Fibroblast of skin of left biceps (primary cell): ENCODE measurements at places on chromosomes 5 and 9.

DNA sequence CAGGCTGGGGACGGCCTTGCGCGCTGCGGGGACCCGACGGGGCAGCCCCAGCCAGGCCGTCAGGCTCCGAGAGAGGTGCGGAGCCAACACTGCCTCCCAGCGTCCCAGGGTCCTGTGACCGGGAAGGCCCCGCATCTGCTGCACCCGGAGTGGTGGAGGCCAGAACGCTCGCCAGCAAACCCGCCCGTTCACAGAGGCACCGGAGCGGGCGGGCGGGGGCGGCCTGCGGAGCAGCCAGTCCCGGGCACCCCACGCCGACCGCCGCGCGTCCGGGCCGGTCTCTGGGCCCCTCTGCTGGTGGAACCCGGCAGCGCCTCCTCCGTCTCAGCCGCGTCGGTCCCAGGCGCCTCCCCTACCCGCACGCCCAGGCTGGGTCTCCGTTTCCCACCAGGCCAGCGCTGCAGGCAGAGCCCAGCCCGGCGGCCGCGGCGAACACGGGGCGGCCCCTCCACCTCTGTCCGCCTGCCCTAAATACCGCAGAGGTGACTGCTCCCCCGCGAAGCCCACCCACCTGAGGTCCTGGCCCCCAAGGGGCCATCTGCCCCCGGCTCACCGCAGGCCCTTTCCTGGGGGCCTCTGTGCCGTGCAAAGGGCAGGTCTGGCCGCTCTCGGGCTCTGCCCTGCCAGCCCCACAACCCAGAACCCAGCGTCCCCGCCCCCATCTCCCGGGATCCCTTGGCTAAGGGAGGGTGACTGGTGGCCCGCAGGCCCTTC is 15.9 kb downstream of the EXD3 start:
- DNase-seq, result peak; percentile 6

- DNase-seq, result no peak
Measured at GRCh38 chr5:99827136-99827535, 708.0 kb upstream of the FAM174A start.

GRCh38 chr5:139789116-139789844 is 6.3 kb upstream of the PSD2 start:
- DNase-seq, result no peak

DNA sequence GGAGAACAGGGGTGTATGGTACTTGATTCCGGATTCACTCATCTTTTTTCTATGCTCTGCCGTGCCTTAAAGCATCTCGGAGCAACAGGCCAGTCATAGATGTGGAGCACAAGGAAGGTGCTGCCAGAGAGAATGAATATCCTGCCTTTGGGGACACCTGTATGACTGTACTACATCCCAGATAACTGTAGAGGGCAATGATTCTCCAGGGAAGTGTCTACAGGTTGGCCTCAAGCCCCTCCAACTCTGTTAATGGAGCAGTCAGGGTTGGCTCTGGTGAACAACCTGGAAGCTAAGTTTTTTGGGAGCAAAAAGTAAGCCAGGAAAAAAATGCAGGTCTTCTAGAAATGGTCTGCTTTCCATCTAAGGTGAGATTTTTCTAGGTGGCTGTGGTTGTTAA is 71.0 kb downstream of the NREP start:
- DNase-seq, result no peak

- peak; percentile 45 for DNase-seq
Measured at GRCh38 chr5:176438959-176439757, 9.0 kb upstream of the FAF2 start.

GRCh38 chr9:89488131-89488530 is 9.8 kb downstream of the SEMA4D start:
- no peak for DNase-seq

DNA sequence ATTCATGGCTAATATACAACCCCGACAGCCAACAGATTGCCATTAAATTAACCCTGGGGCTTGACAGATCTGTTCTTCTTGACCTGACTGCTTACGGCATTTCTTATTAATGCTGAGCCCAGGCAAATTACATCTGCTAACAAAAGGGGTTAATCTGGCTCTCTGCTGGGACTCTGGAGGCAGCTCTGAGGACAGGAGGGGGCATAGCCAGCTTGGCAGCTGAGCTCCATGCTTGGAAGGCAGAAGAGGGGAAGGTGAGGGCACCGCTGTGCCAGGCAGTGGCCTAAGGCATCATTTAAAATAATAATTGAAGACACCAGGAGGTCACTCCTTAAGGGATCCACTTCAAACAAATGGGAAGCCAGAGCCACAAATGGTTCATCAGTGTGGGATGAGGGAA is 126.0 kb upstream of the GPR151 start:
- DNase-seq, result no peak

GRCh38 chr9:124805186-124805585 is 28.3 kb downstream of the OLFML2A start:
- no peak for DNase-seq

GRCh38 chr9:103245369-103245768 is 250.2 kb downstream of the CYLC2 start:
- DNase-seq, result no peak

GRCh38 chr5:68534131-68534940 is 318.8 kb downstream of the PIK3R1 start:
- DNase-seq, result no peak

DNA sequence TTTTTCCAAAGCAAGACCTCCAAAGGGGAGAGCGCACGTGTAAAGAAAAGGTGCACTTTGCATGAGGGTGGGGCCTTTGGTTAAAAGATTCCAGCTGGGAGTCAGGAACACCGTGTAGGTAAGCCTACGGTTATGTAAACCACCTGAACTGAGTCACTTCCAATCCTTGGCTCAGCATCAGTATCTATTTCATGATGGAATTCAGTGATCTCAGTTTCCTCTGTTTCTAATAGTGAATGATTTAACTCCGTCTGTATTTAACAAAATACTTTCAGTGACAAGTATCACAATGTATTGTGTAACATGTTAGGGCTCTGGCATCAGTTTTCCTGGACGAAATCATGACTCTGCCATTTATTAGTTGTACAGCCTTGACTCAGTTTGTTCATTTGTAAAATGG is 1.3 kb upstream of the SVEP1 start:
- DNase-seq, result no peak

DNA sequence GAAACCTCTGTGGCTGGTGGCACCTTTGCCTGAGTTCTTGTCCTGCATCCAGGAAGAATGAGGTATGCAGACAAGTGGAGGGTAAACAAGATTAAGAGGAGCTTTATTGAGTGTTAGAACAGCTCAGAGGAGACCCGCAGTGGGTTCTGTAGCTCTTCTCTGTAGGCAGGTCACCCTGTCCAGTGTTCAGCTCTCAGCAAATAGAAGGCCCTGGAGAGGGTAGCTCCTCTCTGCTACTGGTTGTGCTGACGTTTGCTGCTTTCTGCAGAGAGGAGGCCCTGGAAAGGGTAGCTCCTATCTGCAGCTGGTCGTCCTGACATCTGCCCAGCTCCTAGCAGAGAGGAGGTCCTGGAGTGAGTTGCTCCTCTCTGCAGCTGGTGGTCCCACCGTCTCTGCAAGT is 96.8 kb upstream of the CCDC112 start:
- no peak for DNase-seq

DNA sequence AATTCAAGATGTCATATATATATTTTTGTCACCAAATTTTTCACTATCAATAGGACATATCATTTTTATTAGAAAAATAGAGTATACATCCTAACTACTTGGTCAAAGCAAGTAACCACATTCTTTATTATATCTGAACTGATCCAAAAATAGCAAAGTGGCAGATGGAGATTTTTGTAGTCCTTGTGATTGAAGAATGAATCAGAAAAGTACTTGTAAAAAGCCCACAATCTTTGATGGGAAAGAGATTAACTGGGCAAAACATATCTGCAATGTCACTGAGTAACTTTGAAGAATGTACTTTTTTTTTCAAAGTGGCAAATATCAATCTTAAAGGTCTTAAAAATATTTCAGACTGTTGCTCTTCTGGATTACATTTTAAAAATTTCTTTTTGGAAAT is 1040.6 kb upstream of the SEMA6A start:
- no peak for DNase-seq

- DNase-seq, result no peak
Measured at GRCh38 chr9:4836676-4837075, 43.9 kb downstream of the RCL1 start.

DNA sequence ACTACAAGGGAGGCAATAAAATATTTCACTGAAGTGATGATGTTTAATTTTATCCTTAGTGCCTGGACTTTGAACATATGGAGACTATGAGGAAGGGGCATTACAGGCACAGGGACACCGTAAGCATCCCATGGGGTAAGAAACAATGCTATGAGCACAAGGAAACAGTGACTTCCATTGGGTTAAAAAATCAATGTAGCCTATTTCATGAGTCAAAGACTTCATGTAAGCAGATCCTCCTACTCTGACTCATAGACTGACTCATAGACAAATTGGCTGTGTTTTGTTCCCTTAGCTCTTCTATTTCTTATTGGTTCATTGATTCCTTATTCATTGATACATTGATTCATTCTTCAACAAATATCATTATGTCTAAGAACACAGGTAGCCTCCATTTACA is 351.0 kb downstream of the PRELID2 start:
- no peak for DNase-seq

DNA sequence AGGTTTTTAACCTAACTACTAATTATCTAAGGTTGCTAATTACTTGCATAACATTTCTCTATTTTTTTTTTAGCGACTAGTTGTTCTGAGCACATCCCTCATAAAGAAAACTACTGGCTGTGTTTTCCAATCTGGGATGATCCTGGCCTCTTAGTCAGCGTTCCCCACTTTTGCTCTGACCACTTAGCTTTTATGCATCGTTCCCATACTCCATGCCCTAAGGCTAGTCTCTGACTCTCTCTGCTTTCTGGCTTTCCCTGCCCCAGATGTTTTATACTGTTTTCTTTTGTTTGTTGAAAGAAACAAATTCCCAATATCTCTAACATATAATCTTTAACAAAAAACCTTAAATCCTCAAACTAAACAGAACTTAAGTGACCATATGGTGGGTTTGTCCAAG is 217.9 kb downstream of the SPATA31D1 start:
- DNase-seq, result no peak

DNA sequence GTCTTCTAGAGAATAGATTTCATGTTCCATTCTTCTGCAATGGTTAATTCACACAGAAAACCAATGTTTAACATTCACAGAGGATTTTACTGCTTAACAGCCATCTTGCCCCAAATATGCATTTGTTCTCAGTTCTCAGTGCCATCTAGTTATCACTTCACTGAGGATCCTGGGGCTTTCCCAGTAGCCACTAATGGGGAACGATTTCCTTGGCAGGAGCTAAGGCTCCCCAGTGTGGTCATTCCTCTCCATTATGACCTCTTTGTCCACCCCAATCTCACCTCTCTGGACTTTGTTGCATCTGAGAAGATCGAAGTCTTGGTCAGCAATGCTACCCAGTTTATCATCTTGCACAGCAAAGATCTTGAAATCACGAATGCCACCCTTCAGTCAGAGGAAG is 3.4 kb downstream of the ERAP2 start:
- DNase-seq, result no peak

DNA sequence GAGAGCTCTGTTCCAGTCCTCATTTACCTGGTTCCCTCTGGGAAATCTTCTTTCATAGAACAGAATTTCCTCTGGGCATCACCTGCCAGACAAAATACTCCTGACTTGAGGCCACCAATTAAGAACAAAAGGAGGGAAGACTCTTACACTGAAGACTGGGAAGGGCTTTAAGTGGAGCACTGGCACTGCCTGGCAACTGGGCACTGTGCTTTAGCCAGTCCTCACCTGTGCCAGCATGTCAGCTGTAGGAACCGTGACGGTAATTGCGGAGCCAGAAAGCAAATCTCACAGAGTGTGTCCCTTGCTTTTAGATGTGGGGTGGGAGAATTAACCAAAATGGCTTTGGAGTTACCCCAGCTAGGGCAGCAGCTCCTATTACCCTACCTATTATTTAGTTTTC is 40.6 kb downstream of the FAM219A start:
- DNase-seq, result no peak

GRCh38 chr5:142145106-142145900 is 36.7 kb downstream of the NDFIP1 start:
- DNase-seq, result peak; percentile 19

GRCh38 chr5:172607213-172607793 is 33.8 kb upstream of the NEURL1B start:
- no peak for DNase-seq

GRCh38 chr5:170269579-170269978 is 28.0 kb downstream of the LCP2 start:
- no peak for DNase-seq

DNA sequence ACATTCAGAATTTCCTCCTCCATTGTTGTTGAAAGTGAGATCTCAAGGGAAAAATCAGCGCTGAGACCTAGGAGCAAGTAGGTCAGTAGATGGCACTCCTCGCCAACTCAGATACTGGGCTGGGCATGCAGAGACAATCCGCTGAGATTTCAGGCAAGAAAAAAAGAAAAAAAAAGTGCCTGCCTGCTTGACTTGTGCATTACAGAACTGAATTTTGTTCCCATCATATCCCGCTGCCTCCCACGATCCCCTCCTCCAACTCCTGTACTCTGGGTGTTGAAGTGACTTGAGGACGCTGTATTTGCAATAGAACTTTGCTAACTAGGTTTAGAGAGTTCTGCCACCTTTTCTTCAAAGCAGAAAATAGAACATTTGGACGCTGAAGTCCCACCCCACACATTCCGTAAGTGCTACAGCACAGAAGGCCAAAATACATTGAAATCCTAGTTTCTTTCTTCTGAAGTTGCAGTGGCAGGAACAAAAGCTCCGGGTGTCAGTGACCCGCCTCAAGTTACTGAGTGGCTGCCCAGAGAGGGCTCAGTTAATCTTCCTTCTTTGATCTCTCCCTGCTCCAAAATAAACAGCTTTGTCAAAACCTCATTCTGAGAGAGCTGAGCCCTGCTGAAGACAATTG is 265.8 kb downstream of the MLLT3 start:
- DNase-seq, result peak; percentile 60

DNA sequence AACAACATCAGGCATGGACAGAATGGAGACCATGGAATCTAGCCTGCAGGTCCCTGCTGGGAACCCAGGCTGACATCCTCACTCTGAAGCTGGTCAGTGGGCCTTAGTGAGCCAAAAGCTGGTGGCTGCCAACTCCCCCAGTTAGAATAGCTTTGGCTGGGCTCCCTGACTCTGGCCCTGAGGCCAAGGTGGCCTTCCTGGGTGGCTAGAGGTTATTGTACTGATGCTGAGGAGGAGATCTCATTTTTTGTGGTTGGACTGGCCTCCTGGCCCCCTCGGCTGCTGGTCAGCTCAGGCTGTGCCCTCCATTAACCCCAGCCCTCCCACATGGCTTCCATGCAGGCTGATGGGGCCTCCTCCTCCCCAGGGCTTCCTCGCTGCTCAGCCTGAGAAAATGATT is 101.2 kb upstream of the PANK3 start:
- DNase-seq, result no peak

DNA sequence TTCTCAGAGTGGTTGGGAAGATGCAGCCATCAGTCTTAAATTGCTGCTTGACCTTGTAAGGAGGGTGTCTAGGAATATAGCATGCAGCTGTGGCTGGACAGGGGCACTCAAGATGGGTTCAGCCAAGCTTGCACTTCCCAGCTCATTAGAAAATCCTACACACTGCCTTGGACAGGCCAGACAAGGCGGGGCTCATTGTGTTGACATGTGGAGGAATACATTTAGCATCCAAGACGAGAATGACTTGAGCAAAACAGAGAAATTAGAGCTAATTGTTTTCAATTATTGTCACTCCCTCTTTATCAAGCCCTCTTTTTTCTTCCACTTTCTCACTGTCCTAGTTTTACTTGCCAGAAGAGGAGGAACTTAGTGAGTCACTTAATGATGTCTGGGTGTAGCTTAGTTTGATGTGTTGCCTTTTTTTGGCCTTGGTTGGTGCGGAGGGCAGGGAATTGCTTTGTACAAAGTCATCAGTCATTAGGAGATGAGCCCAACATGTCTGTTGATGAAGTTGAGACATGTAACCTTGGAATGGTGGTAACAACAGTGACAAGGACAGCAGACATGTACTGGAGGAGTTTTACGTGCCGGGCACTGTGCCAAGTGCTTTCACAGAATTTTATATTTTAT is 1219.3 kb upstream of the WWC1 start:
- DNase-seq, result no peak
